Kidney epithelial cell (primary cell): ENCODE measurements at places on chromosomes 12 and 14. TPM values are rescaled to one million over a fixed set of nuclear protein-coding genes. Genes with fewer than 3 reads are reported as not detected.

PAPLN gene
- 23.3 and 31.9 TPM in 2 replicates for total RNA-seq

KRT83 gene
- not detected in 2 replicates for total RNA-seq

SLC25A21 gene
- 2.1 and 51.1 TPM in 2 replicates for total RNA-seq

CAPZA3 gene
- total RNA-seq = not detected in 2 replicates

WNT1 gene
- not detected in 2 replicates for total RNA-seq

ACSM4 gene
- not detected in 2 replicates for total RNA-seq

NDUFB1 gene
- 234 and 305 TPM in 2 replicates for total RNA-seq

EAPP gene
- 35.4 and 43.8 TPM in 2 replicates for total RNA-seq

PRKAG1 gene
- 57.0 and 68.5 TPM in 2 replicates for total RNA-seq

OTUB2 gene
- 6.4 and 8.3 TPM in 2 replicates for total RNA-seq

OVCH1 gene
- total RNA-seq = not detected in 2 replicates

GPR135 gene
- total RNA-seq = 0.71 and 1.9 TPM in 2 replicates

PLXNC1 gene
- 0.21 and 0.55 TPM in 2 replicates for total RNA-seq

TAMALIN gene
- 3.4 and 5.1 TPM in 2 replicates for total RNA-seq

AICDA gene
- total RNA-seq = 1.3 TPM in 2 replicates

ADAMTS20 gene
- total RNA-seq = 0.33 TPM in 1 of 2 replicates, not detected in the other

SCYL2 gene
- total RNA-seq = 39.0 and 47.5 TPM in 2 replicates

CNTN1 gene
- total RNA-seq = 0.27 and 1.5 TPM in 2 replicates

ZC2HC1C gene
- total RNA-seq = 4.0 and 9.2 TPM in 2 replicates

SOX5 gene
- 1.0 and 1.9 TPM in 2 replicates for total RNA-seq

A2M gene
- total RNA-seq = 1.6 and 5.1 TPM in 2 replicates

P2RX2 gene
- total RNA-seq = not detected in 2 replicates
